Hippocampal formation (tissue), 2 donors: ENCODE measurements at places on chromosomes 3 and 15.

DNA sequence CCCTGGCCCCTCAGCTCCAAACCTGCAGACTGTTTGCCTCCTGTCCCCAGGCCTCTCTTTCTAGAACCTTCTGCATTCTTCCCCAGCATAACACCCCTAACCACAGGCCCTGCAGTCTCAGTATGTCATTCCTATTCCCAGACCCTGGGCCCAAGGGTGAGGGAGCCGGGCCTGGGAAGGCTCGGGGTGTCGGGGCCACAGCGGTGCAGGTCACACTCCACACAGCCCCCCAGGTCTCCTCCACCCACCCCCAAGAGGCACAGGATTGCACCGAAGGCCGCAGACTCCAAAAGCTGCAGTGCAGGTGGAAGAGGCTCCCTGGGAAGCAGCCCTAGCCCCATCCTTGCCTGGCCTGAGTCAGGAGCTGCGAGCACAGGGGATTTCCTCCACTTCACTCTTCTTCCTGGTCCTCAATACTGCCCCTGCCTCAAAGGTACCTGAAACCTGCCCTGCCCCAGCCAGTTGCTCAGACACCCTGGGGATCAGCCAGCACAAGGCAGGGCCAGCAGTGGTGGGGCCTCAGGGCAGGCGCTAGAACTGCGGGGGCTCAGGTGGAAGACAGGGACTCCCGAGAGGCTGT, 31.1 kb downstream of the TNK2 start:
- no peak for DNase-seq

GRCh38 chr3:74590620-74591262, 23.7 kb downstream of the CNTN3 start:
- DNase-seq = no peak

DNA sequence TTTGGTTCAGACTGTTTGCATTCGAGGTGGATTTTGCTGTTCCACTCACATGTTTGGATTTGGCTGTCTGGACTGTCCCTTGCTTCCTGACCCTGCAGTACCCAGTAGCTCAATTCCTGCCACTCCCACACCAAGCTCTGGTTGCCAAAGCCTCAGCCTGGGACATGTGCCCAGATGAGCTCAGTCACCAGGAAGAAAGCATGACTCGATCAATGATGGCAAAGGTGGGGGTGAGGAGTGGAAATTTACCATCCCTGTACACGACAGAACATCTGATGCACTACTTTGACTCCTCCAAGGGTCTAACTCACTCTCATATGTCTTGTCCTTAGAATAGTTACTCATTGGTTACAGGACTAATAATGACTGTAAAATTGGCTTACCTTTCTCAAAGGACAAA, 45.2 kb downstream of the ZNF385D start:
- no peak for DNase-seq

DNA sequence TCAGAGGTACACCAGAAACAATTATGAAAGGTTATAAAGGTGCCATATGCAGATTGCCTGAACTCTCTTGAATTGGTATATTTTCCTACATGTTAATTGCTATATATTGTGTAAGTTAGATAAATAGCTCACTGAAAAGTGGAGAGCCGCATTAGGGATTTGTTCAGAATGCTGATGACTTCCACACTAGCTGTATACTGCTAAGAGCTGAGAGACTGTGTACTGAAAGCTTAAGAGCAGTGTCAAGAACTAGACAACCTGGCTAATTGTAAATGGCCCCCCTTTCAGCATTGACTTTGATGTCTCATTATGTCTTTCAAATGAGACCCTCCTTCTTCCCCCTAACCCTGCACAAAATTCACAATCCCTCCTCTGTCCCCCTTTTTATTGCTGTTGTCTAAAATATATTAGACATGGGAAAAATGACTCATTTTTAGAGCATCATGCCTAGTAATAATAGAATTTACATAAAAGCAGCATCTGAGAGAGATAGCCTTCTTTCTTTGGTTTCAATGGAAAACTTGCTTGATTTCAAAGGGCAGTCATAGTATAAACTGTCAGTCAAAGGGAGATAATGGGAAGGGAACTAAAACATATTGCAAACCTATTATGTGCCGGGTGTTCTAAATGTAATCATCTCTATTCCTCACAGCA, 34.7 kb upstream of the GREM1 start:
- DNase-seq = no peak

GRCh38 chr3:128317698-128318231, 148.9 kb downstream of the DNAJB8 start:
- DNase-seq = no peak

DNA sequence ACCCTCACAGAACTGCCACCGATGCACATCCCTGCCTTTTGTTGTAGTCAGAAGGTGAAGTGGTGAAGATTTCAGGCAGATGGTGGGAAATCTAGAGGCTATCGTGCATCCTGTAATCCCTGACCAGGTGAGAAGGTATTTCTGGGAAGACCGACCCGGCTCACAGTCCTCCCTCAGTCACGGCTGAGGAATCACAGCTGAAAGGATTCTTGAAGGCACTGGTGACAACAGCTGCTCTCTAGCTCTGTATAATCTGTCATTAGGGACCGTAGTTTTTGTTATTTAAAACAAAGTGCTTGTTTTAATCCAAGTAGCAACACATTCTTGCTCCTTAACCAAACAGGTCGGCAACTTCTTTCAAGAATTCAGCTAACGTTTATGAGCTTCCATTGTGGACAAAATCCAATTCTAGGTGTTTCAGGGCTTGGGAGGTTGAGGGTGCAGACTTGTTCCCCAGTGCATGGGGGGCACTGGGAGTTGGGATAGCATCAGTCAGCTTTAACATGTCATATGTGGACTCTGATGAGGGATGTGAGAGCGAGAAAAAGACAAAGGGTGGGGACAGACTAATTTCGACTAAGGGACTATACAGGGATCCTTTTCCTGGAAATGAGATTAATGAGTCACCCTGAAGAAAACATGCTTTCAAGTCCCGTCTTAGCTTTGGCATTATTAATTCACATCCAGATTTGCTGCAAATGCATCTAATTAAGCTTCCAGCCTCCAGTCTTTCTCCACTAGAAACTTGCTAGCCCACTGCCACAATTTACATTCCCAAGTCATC, 141.0 kb upstream of the RASGRP1 start:
- DNase-seq = no peak

GRCh38 chr15:74007820-74008371, 13.4 kb downstream of the PML start:
- DNase-seq = no peak

GRCh38 chr15:89912674-89913396, at the start of gene ARPIN:
ARPIN (minus strand) TSS chr15:89912952; CDS start chr15:89912835, 117 bp downstream.
- no peak for DNase-seq

DNA sequence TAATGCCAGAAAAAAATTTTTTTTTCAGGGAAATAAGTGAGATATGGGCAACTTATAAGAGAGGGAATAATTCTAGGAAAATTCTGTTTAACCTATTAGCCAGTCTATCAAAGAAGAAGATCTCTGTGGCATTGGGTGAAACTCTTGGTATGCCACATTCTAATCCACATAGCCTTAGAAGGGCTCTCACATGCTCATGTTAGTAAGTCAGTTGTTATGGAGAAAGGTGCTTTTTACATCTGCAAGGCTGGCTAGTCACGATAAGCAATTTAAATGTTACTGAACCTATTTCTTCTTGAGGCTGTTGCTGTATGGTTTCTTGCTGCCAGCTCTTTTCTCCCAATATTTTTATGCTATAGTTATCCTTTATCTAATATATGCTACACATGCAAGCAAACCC, 89.9 kb upstream of the MAGI1 start:
- no peak for DNase-seq

DNA sequence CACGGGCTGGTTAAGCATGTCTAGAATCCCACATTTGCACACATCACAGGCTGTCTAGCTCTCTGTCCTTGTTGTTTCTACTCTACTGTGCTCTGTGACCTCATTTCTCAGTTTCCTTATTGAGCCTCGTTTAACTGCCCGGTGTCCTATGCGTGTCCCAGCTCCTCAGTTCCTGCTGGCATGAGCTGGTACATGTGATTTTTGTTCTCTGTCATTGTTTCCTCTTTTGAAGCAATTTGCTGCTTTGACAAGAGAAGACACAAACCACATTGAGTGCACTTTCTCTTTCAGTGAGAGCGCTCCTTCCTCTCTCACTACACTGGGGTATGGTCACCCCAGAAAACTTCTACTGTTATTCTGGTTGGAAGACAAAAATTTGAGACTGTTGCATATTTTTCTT, 563.5 kb downstream of the PDCD6IP start:
- no peak for DNase-seq

- no peak for DNase-seq
Observed at GRCh38 chr3:55476515-55476914, 10.6 kb downstream of the WNT5A start.

GRCh38 chr15:72800833-72801481, 17.4 kb upstream of the ADPGK start:
- DNase-seq = no peak

DNA sequence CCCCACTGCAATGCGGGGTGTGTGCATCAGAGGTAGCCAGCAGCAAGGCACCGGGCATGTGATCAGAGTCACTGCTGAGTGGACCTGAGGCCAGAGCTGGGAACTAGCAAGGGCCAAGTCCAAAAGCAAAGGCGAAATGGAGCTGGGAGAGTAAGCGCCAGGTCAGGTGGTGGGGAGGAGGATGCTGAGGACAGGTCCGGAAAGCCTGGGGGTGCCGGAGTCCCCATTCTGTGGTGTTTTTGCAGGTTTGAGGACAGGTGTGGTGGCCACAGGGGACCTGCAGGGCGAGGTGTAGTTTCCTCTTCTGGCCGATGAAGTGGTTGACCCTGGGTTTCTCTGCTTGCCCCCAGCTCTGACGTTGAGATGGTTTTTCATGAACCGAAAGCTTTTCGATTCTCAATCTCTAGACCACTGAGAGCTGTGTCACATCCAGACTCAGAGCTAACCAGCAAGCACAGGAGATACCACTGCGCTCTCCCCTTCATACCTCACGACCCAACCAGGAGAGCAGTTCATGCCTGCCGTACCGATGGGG, 35.0 kb upstream of the HES1 start:
- no peak for DNase-seq

GRCh38 chr15:53128652-53129051, 338.5 kb upstream of the ONECUT1 start:
- no peak for DNase-seq

DNA sequence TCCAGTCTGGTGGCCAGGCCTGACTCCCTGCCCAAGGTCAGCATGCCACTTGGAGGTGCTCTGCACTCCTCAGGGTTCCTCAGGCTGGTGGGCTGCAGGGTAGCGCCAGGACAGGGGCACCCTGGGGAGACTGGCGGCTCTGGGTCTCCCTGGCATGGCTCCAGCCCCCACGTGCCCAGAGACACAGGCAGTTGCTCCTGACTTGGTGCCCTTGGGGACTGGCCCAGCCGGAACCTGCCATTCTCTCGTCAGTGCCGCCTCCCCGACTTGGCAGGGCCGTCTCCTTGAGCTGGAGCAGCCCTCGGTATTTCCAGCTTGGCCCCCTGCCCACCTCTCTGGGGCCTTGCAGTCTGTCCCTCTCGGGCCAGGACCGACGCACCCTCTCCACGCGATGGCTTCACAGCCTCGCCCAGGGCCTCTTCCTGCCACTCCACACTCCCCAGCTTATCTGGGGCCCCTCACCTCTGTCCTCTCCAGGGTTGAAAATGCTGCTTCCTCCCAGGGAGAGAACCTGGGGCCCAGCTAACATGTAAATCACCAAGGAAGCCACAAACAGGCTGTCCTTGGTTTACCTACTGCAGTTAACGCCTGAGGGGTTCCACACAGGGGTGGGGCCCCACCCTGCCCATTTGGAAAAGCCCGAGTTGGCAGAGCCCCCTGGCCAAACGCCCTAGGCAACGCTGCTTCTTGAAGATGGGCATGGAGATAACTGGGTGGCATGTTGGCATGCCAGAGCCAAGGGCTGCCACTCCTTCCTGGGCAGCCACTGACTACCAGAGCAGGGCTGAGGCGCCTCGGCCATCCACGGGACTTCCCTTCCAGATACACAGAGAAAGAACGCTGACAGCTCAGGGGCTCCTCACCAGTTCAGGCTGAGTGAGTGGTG, 61.4 kb downstream of the SMAD6 start:
- no peak for DNase-seq

GRCh38 chr15:35481064-35481463, 64.9 kb downstream of the DPH6 start:
- no peak for DNase-seq
